ENCODE measurements at places on chromosomes 7 and 10. TPM values are rescaled to one million over a fixed set of nuclear protein-coding genes. Genes with fewer than 3 reads are reported as not detected.

INTS15 gene
- polyA plus RNA-seq: 28.7 TPM

PRSS37 gene
- polyA plus RNA-seq: 0.38 TPM

GNAI1 gene
- polyA plus RNA-seq: 7.0 TPM

FAM131B gene
- 3.3 TPM for polyA plus RNA-seq

CDC14C gene
- polyA plus RNA-seq: 0.03 TPM

CCL26 gene
- polyA plus RNA-seq: not detected

PIK3CG gene
- 1.1 TPM for polyA plus RNA-seq

OR6B1 gene
- polyA plus RNA-seq: not detected

EVX1 gene
- polyA plus RNA-seq: not detected

MSMB gene
- polyA plus RNA-seq: not detected

CYP3A7 gene
- 0.45 TPM for polyA plus RNA-seq

CLRN3 gene
- polyA plus RNA-seq: 84.5 TPM

MUC3A gene
- polyA plus RNA-seq: 49.6 TPM

PTER gene
- polyA plus RNA-seq: 12.4 TPM

RADIL gene
- polyA plus RNA-seq: 0.18 TPM

PLPP4 gene
- not detected for polyA plus RNA-seq

CCL24 gene
- polyA plus RNA-seq: 28.3 TPM

CARD11 gene
- polyA plus RNA-seq: 5.4 TPM

SSBP1 gene
- polyA plus RNA-seq: 131 TPM

STEAP1B gene
- polyA plus RNA-seq: 0.56 TPM

TMEM225B gene
- polyA plus RNA-seq: not detected

HGF gene
- polyA plus RNA-seq: not detected

TMEM196 gene
- polyA plus RNA-seq: not detected

RET gene
- not detected for polyA plus RNA-seq

SPDYE11 gene
- polyA plus RNA-seq: not detected

PPP1R3C gene
- 41.5 TPM for polyA plus RNA-seq
